ENCODE measurements at places on chromosomes 6 and 20.

DNA sequence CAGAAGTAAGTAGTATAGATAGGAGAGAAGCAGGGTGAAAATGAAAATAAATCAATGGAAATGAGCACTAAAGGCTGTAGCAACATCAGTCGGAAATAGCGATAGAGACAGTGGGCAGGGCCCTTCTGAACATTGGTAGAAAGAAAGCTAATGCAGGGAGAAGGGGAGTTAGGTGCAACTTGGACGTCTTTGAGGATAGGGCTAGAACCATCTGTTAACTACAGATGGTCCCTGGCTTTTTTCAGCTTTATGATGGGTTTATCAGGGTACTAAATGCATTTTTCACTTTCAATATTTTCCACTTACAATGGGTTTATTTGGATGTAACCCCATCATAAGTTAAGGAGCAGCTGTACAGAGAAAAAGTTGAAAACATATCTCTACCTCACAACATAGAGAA lies 72.8 kb upstream of the CNR1 start:
- no peak for DNase-seq

DNA sequence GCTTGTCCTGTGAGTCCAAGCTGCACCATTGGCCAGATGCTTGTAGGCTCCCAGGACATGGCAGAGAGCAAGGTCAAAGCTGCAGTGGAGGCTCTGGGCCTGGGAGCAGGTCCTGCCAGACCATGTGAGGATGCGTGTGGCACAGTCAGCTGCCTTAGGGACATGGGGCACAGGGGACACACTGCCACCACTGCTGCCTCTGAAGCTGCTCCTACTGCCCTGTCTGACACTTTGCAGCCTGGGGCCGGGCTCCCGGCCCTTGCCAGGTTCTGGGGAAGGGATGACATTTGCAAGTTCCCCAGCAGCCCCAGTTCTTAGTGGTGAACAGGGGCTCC lies 13.2 kb upstream of the FUT9 start:
- no peak for DNase-seq

- no peak for DNase-seq
Observed at GRCh38 chr6:68834551-68834950, 199.5 kb downstream of the ADGRB3 start.

GRCh38 chr6:19501737-19502245 lies 335.4 kb upstream of the ID4 start:
- DNase-seq, result no peak

DNA sequence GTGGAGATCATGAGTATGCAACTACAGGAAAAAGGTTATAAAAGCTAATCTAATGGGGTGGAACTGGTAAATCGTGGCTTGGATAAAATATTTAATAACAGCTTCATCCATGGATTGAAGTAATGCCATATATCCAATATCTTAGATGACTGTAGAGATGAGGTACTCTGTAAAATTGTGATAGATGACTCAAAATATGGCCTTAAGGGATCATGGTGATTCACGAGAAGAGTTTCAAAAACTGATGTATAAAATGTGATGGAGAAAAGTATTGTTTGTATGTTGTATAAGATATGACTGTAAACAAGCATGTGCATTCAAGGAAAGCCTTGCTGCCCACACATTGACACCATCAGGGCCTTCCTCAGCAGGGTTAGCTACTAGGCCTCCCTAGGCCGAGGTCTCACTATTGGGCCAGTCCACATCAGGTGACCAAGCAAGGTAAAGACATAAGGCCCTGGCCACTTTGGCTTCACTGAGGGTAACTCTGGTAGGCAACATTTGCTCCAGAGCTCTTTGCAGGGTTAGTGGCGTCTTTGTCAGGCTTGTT lies 17.7 kb upstream of the CCN6 start:
- no peak for DNase-seq

DNA sequence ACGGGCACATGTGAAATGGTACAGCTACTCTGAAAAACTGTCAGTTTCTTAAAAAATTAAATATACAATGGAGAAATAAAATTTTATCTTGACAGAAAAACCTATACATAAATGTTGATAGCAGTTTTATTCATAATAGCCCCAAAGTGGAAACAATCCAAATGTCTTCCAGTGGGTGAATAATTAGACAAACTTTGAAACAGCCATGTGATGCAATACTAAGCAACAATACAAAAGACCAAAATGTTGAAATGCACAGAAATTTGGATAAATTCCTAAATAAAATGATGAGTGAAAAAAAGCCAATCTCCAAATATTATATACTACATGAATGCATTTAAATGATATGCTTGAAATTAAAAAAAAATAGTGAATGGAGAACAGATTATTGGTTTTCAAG lies 523.1 kb downstream of the HTR1B start:
- no peak for DNase-seq

- no peak for DNase-seq
Observed at GRCh38 chr6:100304575-100304974, 160.1 kb downstream of the SIM1 start.

DNA sequence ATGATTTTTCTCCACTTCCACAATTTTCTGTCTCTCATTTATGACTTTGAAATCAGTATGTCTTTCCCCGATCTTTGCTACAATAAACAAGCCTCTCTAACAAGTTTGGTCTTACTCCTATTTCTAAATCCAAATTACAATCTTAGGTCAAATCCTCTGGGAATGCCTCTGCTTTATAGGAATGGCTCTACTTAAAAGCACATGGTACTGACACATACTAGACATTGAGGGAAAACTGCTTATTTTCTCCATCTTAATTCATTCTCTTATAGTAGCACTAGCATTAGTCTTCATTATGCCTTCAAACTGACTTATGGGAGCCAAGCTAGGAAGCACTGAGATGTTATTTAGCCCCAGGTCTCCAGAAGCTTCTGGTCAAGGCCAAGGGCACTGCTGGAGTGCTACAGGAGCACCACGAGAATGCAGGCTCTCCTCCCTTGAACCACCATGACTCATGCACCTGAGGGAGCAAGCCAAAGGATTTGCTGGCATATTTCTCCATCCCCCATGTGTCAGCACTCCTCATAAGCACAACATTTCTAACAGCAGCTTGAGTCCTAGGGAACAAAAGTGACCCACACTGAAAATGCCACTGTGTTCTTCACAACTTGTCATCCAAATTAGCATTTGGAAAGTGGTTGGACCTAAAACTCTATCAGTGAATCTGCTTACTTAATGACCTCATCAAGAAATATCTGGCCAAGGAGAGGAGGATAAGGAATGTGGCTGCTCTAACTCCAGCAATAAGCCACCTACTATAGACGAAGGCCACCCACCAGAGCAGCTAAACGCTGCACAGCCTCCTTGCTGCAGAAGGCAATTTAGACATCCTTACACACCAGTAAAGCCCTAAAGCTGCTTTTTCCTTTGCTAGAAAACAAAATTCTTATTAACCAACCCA lies 156.8 kb upstream of the KCNQ5 start:
- DNase-seq, result peak; percentile 76

GRCh38 chr20:38497246-38497935 lies 24.7 kb downstream of the RALGAPB start:
- no peak for DNase-seq

DNA sequence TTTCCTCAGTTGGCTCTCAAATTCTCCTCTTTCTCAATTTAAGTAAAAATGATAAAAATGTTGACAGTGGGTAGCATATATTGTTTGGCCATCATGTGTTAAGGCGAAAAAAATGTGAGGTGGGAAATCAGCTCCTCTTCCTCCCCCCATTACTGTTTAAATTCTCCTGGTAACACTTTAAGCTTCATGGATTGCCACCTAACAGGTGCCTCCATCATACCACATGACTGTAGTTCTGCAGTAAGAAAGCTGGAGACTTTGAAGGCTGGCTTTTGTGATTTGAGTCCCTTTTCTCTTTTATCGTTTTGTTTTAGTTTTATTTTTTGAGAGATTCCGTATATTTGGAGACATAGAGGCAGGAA lies 1.2 kb downstream of the ZFAND3 start:
- DNase-seq, result no peak

DNA sequence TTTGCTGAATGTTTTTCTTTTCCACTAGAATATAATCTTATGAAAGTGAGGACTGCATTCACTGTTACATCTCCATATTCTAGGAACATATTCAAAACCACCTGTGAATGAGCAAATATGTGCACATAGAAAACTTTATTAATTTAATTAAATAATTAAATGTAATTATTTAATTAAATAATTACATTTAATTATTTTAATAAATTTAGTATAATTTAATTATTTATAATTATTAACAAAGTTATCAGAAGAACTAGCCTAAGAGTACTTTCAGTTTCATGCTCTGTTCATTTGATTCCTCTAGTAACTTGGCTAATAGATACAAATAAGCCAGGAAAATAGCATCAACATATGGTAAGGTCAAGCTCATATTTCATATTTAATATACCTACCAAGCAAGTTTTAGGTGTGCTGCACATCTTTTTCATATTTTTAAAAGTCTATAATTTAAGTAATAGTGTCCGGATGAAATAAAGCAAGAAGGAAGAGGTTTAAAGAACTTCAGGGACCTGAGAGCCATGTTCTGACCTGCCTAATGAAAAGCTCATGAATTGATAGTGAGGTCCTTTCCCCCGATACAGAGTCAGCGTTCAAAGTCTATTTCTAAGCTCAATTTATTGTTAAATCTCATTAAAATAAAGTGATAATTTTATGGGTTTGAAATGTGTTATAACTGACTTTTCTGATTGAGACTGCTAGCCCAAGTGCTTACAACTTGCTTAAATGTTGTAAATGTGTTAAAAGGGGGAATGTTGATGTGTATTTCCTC lies 361.4 kb upstream of the FLRT3 start:
- no peak for DNase-seq

DNA sequence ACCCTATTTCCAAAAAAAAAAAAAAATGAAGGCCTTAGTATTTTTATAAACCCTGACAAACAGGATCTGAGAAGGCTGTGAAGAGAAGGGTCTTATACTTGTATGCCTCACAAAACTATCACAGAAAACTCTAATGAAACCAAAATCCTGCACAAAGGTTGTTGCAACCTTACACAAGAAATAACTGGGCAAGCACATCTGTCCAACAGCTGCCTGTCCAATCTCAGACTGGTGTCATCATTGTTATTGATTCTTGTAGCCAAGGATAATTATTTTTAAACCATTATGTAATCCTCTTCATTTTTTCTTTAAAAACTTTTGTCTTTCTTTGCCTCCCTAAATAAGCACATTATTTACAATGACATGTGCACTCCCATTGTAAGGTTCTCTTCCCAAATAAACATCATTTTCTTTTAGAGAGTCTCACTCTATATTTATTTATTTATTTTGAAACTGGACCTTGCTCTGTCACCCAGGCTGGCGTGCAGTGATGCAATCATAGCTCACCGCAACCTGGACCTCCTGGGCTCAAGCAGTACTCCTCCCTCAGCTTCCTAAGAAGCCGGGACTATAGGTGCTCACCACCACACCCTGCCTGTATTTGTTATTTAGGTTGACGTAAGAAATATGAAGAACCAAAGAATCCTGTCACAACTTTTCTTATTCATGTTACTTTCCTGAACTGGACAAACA lies 697.1 kb downstream of the DOK5 start:
- no peak for DNase-seq

- DNase-seq, result no peak
Observed at GRCh38 chr20:58546756-58547622, 31.8 kb upstream of the APCDD1L start.

GRCh38 chr20:51732096-51732791 lies 35.9 kb downstream of the ATP9A start:
- peak; percentile 48 for DNase-seq

DNA sequence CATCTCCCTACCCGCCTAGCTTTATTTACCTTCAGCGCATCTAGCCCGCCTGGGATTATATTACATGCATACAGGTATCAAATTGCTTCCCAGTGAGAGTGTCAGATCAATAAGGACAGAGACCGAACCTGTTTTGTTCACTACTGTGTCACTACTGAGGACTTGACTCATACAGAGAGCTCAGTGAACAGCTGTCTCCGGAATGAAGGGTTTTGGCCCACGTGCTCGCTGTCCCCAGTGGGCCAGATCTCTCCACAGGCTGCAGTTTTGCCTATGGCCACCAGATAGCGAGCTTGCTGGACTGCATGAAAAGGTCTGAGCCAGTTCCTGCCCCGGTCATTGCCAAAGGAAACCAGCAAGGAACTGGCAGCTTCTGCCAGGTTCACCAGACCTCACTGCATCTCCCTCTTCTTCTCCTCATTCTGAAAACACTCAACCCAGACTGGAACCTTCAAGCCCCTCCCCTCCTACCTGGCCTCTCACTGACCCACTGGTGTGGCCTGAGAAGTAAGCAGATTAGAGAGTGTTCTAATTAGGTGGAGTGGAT lies 150.8 kb downstream of the ZMYND8 start:
- DNase-seq, result peak; percentile 87

DNA sequence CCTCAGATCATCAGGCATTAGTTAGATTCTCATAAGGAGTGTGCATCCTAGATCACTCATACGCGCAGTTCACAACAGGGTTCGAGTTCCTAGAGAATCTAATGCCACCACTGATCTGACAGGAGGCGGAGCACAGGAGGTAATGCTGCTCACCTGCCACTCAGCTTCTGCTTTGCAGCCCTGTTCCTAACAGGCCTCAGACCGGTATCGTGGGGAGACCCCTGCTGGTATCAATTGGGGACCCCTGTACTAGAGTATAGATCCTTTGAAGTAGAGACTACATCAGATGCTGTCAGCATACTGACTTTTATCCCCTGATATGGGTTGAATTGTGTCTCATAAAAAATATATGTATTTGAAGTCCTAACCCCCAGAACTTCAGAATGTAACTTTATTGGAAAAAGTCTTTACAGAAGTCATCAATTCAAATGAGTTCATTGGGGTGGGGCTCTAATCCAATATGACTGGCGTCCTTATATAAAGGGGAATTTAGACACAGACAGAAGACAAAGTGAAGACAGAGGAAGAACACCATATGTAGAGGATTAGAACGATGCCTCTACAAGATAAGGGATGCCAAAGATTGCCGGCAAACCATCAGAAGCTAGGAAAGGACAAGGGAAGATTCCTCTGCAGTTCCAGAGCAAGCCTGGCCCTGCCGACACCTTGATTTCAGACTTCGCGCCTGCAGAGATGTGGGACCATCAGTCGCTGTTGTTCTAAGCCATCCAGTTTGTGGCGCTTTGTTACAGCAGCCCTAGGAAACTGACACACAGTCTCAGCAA lies 104.4 kb upstream of the BTBD3 start:
- no peak for DNase-seq
